ENCODE measurements at places on chromosomes 3 and 15.

GRCh38 chr3:186109897-186110803 lies 1.3 kb upstream of the ETV5 start:
- peak; percentile 47 for DNase-seq

- no peak for DNase-seq
Observed at GRCh38 chr15:88100181-88100580, 156.4 kb downstream of the NTRK3 start.

DNA sequence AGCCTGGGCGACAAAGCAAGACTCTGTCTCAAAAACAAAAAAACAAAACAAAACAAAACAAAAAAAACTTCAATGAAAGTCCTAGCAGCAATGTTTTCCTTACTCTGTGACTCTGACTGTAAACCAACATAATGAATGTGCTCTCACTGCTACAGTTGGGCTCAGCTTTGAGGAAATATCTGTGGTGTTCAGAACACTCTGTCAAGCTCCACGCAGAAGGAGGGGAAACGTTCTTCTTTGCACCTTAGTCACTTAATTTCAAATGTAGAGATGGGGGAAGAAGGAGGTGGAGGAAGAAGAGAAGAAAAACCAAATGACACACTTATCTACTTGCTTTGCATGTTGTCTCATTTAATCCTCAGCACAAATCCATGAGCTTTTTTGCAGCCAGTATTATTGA lies 107.1 kb upstream of the UBE3A start:
- DNase-seq, result no peak

GRCh38 chr15:85543741-85544155 lies 163.3 kb downstream of the AKAP13 start:
- no peak for DNase-seq

GRCh38 chr3:129112308-129113052 lies 9.1 kb downstream of the RAB43 start:
- peak; percentile 41 for DNase-seq

GRCh38 chr3:99878005-99878404 lies 60.3 kb downstream of the CMSS1 start:
- DNase-seq, result peak; percentile 56

GRCh38 chr3:3015185-3016089 lies 94.7 kb downstream of the IL5RA start:
- no peak for DNase-seq

GRCh38 chr3:36525115-36525801 lies 145.0 kb downstream of the STAC start:
- DNase-seq, result peak; percentile 66

GRCh38 chr3:32004113-32004765 lies 22.7 kb downstream of the ZNF860 start:
- DNase-seq, result no peak

DNA sequence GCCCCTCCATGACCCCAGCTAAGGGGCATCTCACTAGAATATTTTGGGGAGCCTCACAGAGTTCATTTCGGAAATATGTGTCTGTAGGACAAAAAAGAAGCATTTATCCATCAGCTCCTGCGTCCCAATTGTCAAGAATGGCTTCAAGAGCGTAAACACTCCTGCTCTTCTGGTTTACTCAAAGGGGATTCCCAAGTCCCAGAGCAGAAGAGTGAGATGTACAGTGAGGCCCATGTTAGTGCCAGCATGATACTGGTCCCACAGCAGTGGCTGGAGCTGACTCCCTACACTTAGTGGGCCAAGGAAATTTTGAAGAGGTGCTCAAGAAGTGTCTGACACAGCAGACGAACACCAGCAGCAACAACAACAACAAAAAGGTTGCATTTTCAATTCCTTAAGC lies 34.9 kb upstream of the ARL8B start:
- no peak for DNase-seq

DNA sequence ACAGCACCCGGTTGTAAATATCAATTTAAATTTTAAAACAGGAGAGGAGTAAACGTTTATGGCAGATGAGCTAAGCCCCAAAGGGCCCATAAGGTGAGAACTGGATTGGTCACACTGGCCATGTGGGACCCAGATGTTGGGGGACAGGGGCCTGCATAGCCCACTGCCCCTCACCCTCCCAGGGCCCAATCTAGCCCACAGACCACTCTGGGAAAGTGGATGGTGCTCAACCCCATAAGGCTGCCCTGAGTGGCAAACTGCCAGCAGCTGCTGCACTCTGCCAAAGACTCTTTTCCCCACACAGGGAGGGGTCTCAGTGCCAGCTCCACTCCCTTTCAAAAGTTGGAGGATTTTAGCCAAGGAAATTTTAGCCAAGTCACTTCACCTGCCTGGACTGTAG lies 42.5 kb downstream of the CCDC12 start:
- DNase-seq, result no peak

DNA sequence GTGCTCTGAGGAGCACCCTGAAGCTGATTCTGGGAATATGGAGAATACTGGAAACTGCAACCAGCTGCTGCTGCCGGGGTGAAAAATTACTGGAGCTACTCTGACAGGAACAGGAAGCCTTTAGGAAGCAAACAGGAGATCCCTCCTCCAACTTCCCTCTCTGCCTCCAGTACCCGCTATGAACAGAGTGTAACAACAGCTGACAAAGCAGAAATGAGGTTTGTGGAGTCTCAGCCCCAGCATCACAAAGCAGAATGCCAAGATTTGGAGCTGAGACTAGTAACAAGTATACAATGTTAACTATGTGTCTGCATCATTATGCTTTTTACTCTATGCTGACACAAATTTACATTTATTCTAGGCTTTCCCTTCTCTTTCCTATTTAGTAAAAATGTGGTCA lies 22.7 kb upstream of the PIAS1 start:
- DNase-seq, result no peak

GRCh38 chr3:174776123-174776522 lies 83.0 kb upstream of the NAALADL2 start:
- no peak for DNase-seq

DNA sequence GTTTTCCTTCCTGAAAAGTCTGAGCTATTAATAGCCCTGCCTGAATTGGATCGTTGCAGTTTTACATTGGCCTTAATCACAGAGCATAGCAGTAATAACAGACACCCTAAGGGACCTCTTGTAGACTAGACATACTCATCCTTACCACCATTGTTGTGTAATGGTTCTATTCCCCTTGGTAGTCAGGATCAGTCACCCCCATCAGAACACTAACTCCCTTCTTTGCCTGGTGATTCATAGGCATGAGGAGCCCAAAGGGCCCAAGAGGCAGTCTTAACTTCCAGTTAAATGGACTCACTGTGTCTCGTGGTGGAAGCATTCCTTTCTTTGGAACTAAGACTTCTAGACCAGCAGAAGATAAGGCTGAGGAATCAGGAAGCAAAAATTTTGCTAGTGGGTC lies 20.2 kb downstream of the CGGBP1 start:
- peak; percentile 55 for DNase-seq

DNA sequence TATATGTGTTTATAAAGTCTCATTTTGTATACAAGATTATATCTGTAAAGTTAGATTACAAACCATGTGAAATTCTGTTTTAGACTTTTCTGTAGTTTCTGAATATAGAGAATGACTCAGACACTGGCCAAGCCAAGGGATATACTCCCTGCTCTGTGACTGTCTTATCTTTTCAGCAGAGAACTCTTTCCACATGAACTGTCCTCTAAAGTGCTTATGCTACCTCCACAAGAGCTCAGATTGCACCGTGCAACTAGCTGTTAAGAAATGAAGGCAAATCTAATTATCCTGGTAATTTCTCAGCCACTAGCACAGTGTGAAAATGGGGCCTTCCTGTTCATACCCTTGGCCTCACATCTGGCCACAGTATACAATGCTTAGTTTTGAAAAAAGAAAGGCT lies 44.3 kb upstream of the CPNE4 start:
- peak; percentile 3 for DNase-seq

GRCh38 chr3:24522146-24522579 lies 27.5 kb upstream of the THRB start:
- no peak for DNase-seq

DNA sequence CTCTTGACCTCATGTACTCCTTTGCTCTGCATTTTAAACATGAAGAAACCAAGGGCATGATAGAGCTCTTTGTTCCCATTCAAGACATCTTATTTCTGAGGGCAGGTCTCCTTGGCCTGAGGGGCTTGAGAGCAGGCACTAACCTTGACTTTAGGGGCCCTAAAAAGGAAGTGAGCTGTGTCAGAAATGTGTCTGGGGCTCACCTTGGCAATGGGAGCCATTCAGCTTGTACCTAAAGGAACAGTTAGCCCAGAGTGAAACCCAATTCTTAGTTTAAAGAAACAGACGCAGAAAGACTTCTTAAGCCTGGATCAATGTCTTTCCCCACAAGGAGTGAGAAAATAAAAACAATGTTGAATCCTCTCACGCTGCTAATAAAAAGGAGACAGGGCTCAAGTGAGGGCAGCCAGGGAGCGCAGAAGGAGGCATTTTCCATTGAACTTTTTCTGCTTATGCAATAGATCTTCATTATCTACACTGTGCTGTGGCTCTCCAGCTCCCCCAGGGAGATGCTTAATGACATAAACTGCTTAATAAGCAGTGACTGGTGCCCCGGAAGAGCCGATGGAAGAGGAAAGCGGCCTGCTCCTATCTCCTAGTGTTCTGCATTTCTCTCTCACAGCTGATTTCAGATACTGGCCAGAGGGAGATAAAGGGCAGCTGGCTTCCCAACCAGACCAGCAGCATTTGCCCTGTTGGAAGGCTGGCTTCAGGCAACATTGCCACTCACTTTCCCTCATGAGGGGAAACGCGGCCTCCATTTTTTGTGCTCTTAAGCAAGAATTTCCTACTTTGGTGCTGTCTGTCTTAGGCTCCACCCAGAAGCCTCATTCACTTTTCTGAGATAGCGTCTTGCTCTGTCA lies 152.0 kb downstream of the OPA1 start:
- DNase-seq, result no peak

DNA sequence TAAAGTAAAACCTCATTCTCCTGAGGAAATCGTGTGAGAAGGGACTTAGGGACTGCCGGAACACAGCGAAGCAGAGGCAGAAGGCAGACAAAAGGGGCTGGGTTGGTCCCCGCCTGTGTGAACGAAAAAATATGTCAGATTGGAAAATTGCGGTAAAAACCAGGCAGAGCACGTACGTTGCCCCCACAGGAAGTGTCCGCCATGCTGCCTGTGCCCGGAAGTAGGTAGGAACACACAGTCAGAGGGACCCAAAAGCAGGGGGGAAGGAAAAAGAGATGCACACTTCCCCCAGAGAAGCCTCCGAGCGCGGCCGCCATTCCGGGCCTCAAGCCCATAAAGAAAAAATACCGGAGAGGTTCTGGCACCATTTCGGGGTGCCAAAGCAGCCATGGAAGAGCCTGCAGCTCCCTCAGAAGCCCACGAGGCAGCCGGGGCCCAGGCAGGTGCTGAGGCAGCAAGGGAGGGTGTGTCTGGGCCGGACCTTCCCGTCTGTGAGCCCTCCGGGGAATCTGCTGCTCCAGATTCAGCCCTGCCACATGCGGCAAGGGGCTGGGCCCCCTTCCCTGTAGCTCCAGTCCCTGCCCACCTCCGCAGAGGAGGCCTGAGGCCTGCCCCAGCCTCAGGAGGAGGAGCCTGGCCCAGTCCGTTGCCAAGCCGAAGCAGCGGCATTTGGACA lies at the start of gene MKRN3:
Gene MKRN3 (plus strand): TSS at position 280 of the 676 bp plus-strand sequence. CDS start 109 bp downstream, at position 389.
- no peak for DNase-seq

- no peak for DNase-seq
Observed at GRCh38 chr3:9622438-9622837, 26.9 kb upstream of the MTMR14 start.

DNA sequence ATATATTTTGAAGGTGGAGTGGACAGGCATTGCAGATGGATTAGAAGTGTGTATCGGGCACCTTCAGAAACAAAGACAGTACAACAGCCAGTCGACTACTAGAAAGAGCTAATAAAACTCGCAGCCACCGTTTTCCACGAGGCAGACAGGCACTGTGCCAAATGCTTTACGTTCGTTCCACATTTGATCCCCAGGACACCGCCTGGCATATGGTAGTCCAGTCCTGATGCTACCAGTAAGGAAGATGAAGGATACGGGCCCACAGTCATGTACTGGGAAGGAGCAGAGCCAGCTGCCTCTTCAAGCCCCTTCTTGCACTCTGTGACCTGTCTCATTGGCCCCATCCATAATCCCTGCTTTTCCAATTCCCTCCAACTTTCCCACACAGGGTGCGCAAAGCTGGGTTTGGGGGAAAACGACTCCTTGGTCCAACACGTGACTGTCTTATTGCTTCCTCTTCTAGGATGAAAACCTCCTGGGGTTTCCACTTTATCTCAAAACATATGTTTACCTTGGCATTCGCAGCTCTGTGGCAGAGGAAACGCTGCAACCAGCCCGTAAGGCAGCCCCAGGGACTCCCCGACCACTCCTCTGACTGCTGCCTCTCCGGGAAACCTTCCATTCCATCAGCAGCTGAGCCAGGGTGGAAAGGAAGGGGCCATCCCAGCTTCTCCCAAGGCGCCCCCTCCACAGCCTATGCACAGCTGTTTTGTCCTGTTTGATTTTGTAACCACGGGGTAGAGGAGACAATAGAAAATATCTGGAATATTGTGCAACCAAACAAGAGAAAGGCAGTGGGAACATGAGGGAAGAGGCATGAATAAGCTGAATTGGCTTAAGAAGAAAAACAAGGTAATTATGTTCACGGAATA lies 107.4 kb downstream of the ADAMTS17 start:
- DNase-seq, result no peak

GRCh38 chr3:188759336-188760005 lies 412.3 kb upstream of the TPRG1 start:
- DNase-seq, result no peak

- DNase-seq, result no peak
Observed at GRCh38 chr3:149736953-149737205, 15.4 kb downstream of the COMMD2 start.

GRCh38 chr3:4824926-4825325 lies 154.3 kb upstream of the BHLHE40 start:
- peak; percentile 84 for DNase-seq

DNA sequence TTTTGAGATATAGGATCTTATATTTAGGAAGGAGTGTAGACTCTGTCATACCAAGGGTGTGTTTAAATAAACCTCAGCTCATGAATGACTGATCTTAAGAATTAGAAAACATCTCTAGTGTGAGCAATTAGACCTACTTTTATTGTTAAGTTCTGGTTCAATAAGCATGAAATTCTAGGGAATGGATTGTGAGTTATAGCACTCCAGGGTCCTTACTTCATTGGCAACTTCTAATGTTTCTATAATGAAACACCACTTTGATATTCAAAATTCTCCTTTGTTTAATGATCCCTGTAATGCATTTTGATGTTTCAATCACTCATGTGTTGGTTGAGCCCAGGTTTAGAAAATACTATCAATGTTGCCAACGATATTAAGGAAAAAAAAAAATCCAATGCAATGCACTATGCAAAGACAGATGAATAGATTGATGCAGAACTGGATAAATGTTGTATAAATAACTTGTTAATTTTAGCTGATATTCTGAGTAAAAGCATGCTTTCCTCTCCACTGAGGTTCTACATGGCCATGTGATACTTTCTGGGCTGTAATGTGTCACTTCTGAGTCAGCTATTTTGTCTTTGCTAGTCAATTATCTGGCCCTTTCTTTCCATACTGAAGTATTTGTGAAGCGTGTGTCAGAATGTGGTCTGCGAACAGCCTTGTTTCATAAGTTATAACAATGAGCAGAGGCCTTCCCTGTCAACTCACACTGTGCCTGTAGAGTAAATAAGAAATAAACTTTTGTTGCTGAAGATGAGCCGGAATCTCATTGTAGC lies 1035.9 kb downstream of the PLOD2 start:
- no peak for DNase-seq

GRCh38 chr15:83435202-83435601 lies 11.9 kb upstream of the SH3GL3 start:
- no peak for DNase-seq

- no peak for DNase-seq
Observed at GRCh38 chr3:25971736-25972135, 181.8 kb downstream of the OXSM start.

Measured in GM03348 (cell line).